SJSA1 (cell line): ENCODE measurements at places on chromosomes 12 and 14. TPM values are rescaled to one million over a fixed set of nuclear protein-coding genes. Genes with fewer than 3 reads are reported as not detected.
A peak's percentile ranks its signal among the peaks of the same experiment; 100 is the strongest.

- DNase-seq: no peak
Measured at GRCh38 chr14:77076113-77076631, 21.9 kb upstream of the CIPC start.

DNA sequence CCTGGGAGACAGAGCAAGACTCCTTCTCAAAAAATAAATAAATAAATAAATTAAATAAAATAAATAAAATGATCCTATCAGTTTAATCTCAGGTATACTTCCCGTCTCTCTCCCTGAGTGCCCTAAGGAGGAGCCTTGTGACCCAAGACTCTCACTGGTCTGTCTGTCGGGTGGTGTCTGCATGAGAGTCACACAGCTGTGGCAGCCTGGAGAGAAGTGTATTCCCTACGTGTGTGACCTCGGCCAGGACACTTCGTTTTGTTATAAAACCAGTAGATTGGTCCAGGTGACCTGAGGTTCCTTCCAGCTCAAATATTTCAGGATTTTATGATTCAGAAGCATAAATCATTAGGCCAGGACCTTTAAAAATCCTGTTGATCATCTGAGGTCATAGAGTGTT is 4.8 kb downstream of the SYNE3 start:
- DNase-seq: no peak

GRCh38 chr12:123531091-123531490 is 2.4 kb downstream of the RILPL1 start:
- no peak for DNase-seq

- DNase-seq: no peak
Measured at GRCh38 chr12:11668611-11669010, 19.1 kb downstream of the ETV6 start.

DNA sequence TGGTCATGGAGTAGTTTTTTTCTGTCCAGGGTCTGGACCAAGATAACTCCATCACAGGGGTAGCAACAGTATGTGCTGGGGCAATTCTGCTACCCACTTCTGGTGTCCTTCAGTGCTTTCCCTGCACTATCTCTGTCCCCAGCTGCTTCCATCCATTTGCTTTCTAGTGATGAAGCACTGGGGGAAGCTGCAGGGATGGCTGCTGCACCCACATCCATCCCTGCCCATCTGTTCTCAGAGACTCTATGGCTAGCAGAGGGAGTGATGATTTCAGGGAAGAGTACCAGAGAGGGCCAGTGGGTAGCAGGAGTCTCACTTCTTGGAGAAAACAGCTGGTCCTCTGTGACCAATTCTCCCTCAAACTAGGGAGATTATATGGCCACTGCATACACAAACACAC is 44.1 kb downstream of the ETV6 start:
- no peak for DNase-seq

The TPPP2 gene
- total RNA-seq: not detected in 2 replicates

DNA sequence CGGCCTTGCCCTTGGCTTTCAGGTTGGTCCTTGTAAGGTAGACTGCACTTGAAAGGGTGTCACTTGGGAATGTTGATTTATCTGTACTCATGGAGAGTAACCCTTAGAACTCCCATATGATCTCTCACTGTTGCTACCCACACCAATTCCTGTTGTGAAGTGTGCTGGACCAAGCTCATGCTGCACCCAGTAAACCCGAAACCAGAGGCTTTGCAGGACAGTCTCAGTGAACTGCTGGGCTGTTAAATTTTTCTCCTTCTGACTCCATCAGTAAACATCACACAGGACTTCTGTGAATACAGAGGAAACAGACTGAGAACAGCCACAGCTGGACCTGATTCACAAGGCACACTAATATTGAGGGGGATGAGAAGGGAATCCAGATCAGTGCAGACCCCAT is 783.0 kb downstream of the TMEM121 start:
- no peak for DNase-seq

DNA sequence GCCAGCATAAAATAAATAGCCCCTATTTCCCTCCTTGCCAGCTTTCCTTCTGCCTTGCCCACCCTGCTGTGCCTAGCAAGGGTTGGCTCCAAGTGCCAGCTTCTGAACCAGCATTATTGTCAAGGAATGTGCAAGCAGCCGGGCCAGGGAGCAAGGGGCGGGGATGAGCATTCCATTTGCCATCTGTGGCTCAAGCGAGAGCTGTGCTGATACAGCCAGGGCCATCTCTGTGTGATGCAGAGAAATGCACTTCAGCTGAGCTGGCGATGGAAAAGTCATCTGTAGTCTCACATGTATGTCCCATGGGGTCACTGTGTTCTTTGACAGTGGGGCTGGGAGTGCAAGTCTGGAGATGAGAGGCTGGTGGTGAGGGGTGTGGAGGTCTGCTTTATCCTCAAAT is 137.3 kb downstream of the SUDS3 start:
- DNase-seq: no peak

GRCh38 chr14:44854114-44854513 is 107.6 kb downstream of the KLHL28 start:
- DNase-seq: no peak

GRCh38 chr14:99393059-99393655 is 87.5 kb downstream of the SETD3 start:
- no peak for DNase-seq

The NFKBIA gene
- 115 and 172 TPM in 2 replicates for total RNA-seq

- DNase-seq: no peak
Measured at GRCh38 chr12:92208613-92209121, 63.0 kb upstream of the BTG1 start.

- no peak for DNase-seq
Measured at GRCh38 chr14:100816286-100816949, 9.5 kb upstream of the MEG3 start.

DNA sequence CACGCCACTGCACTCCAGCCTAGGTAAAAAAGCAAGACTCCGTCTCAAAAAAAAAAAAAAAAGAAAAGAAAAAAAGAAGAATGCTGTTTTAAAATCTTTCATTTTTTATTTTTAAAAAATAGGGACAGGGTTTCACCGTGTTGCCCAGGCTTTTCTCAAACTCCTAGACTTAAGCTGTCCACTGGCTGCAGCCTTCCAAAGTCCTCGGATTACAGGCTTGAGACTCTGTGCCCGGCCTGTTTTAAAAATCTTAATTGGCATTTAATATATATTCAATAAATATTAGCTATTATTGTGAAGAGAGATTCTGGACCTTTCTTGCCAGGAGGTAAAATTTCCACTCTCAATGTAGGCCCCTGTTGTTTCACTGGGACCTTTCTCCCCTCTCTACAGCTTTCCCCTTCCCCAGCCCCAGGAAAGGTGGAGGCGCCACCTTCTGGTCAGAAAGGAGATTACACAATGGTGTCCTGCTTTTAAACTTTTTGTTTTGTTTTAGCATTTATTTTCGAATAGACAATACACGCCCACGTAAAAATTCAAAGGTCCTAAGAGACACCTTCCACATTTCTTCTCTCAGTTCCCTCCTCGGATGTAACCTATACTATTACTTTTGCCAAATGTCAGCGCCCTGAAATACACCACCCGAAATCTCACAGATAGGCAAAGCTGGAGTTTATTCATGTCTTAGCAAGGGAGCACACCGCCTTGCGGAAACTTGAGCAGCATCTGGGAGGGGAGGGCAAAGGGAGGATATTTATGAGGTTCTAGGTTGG is 23.8 kb upstream of the PHC1 start:
- DNase-seq: peak; percentile 48

The APEX1 gene
- total RNA-seq: 43.8 and 60.4 TPM in 2 replicates

DNA sequence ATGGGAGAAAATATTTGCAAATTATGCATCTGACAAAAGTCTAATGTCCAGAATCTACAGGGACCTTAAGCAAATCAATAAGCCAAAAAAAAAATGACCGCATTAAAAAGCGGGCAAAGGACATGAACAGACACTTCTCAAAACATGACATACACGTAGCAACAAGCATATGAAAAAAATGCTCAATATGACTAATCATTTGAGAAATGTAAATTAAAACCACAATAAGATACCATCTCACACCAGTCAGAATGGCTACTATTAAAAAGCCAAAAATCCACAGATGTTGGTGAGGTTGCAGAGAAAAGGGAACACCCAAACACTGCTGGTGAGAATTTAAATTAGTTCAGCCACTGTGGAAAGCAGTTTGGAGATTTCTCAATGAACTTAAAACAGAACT is 16.1 kb downstream of the PAWR start:
- no peak for DNase-seq

GRCh38 chr12:45125997-45126396 is 75.1 kb upstream of the DBX2 start:
- DNase-seq: no peak

DNA sequence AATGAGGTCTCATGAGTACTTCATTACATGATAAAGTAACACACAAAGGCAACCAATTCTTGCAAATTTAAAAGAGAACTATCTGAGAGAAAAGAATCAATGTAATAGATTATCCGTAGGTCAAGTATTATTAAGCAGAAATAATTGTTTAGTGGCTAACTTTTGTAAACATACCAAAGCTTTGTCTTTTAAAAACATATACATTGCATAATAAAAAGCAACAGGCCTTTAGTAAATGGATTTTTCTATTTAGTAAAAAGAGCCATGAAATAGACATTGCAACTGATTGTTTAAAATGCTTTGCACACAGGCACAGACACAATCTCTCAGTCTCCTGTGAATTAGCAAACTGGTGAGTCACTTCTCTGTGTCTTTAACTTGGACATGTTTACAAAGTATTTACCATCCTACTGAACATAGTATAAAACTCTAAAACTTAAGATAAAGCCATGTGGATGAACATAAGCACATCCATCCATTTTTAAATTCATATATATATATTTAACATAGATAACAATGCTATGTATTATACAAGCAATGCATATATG is 518.7 kb upstream of the MGAT4C start:
- DNase-seq: no peak

- DNase-seq: no peak
Measured at GRCh38 chr14:82704218-82704617, 1170.6 kb upstream of the SEL1L start.

The RNU4-1 gene
- total RNA-seq: under 0.01 TPM in 2 replicates

- no peak for DNase-seq
Measured at GRCh38 chr12:52508211-52508610, 12.0 kb downstream of the KRT5 start.

DNA sequence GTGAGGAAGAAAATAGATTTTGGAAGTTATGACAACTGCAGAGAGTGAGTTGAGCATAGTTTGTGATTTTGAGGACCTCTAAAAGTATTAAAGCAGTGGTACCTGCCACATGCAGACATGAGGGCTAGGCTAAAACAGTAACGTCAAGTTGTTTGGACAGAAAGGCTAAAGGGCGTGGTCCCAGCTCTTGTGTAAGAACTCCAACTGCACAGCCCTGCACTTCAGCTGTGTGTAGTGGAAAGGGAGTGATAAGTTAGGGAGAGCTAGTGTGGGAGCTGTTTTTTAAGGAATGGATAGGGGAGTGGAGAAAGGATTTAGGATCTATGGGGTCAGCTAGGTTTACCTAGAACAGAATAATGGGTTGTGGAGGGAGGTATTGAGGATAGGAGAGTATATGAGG is 39.5 kb downstream of the TESPA1 start:
- DNase-seq: no peak

DNA sequence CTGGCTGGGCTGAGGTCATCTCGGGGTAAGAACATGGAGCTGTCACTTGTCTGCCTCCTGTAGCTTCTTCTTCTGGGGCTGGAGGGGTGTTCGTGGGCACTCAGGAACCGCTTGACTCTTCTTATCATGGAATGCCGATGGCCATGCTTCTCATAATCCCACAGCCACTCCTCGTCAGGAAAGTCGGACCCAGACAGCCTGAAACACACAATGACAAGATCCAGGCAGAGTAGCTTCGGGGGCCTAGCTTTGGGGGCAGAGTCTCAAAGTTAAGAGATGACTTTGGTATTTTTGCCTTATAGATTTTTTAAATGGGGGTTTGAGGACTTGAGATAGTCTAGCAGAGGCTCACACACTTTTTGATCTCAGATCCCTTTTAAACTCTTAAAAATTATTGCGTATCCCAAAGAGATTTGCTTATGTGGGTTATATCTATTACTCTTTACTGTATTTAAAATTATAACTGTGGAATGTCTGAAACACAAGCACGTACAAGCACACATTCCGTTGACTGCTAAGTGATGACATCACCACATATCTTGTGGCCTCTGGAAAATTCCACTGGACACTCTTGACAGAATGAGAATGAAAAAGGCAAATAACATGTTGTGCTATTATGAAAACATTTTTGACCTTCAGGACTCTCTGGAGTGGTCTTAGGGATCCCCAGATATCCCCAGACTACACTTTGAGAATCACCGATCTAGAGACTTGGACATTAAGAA is 43.3 kb downstream of the BEST3 start:
- DNase-seq: peak; percentile 83

The GLIPR1L1 gene
- total RNA-seq: not detected in 2 replicates

DNA sequence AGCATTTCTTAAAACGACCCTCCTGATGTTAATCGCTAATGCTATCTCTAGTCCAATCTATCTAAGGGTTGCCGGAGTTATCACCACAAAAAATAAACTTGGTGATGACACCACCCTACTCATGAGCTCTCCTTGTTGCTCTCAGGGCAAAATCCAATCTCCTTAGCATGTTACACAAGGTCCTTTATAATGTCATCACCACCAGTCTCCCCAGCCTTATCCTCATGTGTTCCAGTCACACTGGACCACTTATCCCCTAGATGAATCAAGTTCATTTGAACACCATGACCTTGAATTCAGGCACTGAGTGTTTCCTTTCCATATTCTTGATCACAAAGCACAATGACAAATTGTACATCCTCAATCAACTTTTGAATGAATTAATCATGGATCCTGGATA is 19.0 kb upstream of the DRAM1 start:
- no peak for DNase-seq

- no peak for DNase-seq
Measured at GRCh38 chr12:130286741-130287440, 50.8 kb upstream of the PIWIL1 start.

DNA sequence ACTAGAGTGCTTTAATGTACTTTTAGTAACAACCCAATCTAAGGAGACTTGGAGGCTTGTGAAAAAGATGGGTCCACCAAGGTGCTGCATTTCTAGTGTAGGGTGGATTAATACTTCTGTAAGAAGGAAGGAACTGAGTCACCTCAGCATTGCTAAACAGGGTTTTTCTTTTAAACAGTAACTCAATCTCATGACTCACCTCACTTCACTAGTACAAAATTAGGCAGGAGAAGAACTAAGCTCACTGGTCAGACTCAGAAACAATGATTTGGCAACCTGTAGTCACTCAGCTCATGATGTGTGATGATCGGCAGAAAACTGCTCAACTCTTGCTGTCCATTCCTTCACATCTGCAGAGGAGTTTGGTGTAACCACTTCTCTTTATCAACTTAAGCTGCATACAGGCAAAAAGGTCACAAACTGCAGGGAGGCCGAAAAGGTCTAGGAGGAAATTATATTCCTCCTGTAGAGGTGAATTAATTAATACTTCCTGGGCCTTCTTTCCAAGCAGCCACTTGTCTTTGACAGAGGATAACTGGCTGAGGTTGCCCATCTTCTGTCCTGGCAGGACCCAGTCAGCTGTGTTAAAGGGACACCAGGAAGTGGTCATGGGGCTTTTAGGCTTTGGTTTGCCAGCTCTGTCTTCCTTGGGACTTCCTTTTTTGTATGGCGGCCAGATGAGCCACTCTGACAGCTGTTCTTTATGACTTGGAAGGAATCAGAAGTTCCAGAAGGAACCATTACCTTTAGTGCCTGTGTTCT is 466.9 kb downstream of the FUT8 start:
- no peak for DNase-seq

GRCh38 chr14:31275731-31276130 is 68.1 kb upstream of the HECTD1 start:
- no peak for DNase-seq
